ENCODE measurements at places on chromosomes 2 and 18. TPM values are rescaled to one million over a fixed set of nuclear protein-coding genes. Genes with fewer than 3 reads are reported as not detected.

The KCNG2 gene
- not detected for total RNA-seq

GRCh38 chr2:231330311-231330710, 65.2 kb upstream of the B3GNT7 start:
- no peak for ATAC-seq

GRCh38 chr18:70578480-70578879, 289.6 kb downstream of the SOCS6 start:
- ATAC-seq = no peak

DNA sequence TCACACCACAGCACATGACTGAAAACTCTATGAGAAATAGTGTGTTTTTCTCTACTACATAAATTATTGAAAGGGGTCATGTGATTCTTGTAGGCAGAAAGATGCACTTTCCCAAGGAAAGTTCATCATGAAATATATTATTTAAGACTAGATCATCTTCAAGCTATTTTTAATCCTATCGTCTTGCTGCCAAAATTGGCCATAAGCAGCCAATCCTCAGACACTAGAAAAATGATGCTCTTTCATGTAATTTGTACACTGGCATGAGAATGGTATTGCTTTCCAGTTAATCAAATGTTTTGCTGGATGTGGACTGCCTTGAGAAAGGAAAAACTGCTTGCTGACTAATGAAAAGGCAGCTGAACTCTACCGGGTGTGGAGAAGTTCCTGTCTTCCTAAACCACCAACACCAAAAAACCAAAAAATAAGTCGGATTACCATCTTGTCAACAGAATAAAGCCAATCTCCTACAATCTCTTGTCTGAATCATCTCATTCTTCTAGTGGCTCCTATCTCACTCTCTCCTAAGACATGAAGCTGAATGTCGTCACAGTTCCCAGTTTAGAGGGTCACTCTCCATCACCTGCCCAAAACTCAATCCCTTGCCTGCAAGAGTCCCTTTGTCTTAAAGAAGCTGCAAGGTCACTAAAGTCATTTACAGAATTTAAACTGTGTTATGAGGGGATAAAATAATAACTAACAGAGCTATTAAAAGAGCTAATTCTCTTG, 5.3 kb downstream of the BCL2 start:
- no peak for ATAC-seq

- no peak for ATAC-seq
Observed at GRCh38 chr18:57533868-57534510, 52.5 kb downstream of the FECH start.
